ENCODE measurements at places on chromosomes 16 and 17.

- DNase-seq = no peak
Measured at GRCh38 chr17:74892974-74893911, at the start of gene FADS6. Gene FADS6 (minus strand): TSS chr17:74893633. CDS start chr17:74893595, 38 bp downstream.

GRCh38 chr17:69428252-69428980 is 13.9 kb downstream of the MAP2K6 start:
- no peak for DNase-seq

DNA sequence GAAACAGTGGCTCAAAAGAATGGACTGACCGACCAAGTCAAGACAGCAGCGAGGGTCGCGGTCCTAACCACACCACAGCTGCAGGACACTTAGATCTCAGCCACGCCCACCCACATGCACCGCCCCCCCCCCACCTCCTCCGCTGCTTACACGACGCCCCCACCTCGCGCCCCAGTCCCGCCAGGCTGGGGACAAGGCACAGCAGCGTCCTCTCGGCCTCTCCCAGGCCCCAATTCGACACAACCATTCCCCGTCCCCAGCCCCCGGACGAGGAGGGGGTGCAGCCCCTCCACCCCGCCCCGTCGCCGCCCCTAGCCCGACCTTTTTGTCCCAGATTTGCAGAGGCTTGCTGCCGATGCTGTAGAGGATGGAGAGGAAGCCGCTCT is 477 bp downstream of the CFAP20 start:
- DNase-seq = no peak

DNA sequence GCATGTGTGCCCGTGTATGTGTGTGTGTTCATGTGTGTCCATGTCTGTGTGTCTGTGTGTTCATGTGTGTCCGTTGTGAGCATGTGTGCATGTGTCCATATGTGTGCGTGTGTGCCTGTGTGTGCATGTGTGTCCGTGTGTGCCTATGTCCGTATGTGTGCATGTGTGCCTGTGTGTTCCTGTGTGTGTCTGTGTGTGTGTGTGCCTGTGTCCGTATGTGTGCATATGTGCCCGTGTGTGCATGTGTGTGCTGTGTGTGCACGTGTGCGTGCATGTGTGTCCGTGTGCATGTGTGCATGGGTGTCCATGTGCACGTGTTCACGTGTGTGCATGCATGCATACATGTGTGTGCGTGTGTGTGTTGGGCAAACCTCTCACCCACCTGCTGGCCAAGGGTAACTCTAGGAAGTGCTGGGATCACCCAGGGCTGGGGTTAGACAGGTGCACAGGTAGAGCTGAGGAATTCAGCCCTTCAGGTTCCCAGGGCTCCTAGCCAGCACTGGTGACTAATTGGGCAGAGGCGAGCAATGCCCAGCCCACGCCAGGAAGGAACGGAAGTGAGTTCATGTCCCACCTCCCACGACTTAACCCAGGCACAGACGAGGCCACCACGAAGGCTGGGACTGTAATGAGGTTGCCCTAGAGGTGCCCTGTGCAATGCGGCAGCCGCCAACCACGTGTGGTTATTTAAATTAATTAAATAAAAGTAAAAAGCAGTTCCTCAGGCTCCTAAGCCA is 8.2 kb upstream of the CSNK1D start:
- no peak for DNase-seq

- no peak for DNase-seq
Measured at GRCh38 chr16:30369091-30369937, 980 bp downstream of the TBC1D10B start.

DNA sequence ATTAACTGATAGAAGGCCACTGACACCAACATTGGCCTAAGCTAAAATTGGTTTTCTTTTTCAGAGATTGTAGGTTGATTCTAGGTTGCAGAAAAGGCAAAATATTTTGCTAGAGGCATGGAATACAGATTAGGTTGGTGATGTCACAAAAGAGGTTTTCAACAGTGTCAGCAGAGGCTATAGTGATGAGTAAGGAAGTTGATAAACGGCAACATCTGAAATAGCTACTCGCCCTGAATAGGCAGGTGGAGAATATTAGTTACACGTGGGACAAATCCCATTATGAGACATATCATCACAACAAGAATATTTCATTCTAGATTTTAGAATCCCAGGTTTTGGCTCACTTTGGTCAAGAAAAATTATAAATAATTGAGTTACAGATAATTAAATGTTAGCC is 1.5 kb upstream of the TOM1L1 start:
- DNase-seq = no peak

DNA sequence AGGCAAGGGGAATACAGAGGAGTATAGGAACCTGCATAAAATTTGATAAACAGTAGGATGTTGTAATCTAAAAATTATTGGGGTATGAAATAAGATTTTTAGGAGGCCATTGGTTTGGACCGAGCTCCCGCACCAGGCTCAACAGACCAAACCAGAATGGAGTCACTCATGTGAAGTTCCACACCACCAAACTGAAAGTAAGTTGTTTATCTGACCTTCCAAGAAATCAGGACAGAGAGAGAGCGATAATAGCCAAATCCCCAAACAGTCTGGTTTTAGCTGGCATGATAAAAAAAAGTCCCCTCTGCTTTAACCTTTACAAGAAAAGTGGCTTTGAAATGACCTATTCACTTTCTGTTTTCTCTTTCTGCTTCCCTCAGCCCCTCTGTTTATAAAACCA is 45.7 kb upstream of the SIAH1 start:
- no peak for DNase-seq

GRCh38 chr17:36979565-36979941 is 30.8 kb downstream of the AATF start:
- DNase-seq = no peak

GRCh38 chr16:11131706-11132105 is 124.3 kb downstream of the SOCS1 start:
- no peak for DNase-seq

GRCh38 chr17:48460052-48460451 is 30.0 kb upstream of the SKAP1 start:
- DNase-seq = no peak

DNA sequence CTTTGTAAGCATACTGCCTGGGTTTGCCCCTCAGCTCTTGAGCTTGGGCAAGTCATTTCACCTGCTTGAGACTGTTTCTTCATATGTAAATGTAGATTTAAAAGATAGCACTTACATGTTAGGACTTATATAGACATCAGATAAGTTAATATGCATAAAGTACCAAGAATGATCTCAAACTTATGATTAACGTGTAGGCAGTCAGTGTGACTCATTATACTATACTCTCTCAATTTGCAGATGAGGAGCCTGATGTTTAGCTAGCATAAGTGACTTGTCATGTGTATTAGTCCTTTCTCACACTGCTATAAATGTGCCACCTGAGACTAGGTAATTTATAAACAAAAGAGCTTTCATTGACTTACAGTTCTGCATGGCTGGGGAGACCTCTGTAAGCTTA is 690.5 kb downstream of the KCNJ2 start:
- DNase-seq = no peak

GRCh38 chr17:28760601-28761562 is 17.1 kb downstream of the TRAF4 start:
- no peak for DNase-seq

DNA sequence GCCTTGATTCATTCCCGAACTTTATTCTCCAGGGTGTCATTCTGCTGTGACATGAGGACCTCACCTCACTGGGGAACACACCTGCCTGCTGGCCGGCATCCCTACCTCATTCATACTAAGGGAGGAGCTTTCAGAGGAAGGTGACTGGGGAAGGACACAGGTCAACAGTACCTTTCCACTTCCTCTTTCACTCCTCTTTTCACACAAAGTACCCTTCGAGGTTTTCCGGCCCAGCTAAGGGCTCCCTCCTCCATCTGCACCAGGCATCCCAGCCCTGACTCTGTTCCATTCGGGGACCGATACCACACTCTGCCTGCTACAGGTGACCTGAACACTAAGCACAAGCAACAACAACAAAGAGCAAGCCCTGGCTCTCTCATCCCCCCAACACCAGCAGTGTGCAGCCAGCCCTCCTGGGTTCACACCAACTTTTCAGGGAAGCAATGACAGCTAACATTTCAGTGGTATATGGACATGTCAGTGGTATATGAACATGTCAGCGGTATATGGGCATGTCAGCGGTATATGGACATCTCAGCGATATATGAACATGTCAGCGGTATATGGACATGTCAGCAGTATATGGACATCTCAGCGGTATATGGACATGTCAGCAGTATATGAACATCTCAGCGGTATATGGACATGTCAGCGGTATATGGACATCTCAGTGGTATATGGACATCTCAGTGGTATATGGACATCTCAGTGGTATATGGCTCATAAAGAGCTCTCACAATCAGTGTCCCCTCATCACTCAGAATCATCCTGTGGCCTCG is 16.0 kb downstream of the TRIM25 start:
- DNase-seq = no peak

GRCh38 chr17:81644976-81645952 is 8.3 kb downstream of the TSPAN10 start:
- no peak for DNase-seq

DNA sequence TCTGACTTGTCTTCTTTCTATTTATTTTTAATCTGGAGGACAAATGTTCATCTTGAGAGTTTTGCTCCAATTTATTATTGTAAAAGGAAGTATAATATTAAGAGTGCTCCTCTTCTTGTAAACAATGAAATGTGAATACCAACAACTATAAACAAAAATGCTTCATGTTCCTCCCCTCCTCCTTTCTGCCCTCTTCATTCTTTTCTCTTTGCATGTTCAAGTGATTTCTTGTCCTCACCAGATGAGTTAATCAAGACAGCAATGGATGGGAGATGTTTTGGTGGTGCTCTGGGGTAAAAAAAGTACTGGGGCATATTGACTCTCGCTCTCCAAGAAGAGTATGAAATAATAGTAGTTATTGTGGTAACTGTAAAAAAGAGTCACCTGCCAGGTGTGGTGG is 24.3 kb downstream of the ITGB3 start:
- no peak for DNase-seq

DNA sequence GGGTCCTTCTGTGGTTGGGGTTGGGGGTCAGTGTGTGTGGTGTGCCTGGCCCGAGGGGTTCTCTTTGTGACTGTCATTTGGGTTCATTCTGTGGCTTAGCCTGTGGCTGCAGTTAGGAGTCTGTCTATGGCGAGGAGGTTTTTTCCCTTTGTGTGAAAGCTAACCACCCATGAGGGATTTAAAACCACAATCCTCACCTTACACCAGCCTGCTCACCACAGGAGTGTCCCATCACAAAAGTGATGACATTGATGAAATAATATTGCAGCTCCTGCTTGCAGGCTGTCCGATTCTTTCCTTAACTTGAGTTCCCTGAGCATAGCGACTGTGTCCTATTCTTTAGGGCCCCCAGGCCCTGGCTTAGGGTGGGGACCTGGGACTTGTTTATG is 113.6 kb downstream of the RAP1GAP2 start:
- no peak for DNase-seq

DNA sequence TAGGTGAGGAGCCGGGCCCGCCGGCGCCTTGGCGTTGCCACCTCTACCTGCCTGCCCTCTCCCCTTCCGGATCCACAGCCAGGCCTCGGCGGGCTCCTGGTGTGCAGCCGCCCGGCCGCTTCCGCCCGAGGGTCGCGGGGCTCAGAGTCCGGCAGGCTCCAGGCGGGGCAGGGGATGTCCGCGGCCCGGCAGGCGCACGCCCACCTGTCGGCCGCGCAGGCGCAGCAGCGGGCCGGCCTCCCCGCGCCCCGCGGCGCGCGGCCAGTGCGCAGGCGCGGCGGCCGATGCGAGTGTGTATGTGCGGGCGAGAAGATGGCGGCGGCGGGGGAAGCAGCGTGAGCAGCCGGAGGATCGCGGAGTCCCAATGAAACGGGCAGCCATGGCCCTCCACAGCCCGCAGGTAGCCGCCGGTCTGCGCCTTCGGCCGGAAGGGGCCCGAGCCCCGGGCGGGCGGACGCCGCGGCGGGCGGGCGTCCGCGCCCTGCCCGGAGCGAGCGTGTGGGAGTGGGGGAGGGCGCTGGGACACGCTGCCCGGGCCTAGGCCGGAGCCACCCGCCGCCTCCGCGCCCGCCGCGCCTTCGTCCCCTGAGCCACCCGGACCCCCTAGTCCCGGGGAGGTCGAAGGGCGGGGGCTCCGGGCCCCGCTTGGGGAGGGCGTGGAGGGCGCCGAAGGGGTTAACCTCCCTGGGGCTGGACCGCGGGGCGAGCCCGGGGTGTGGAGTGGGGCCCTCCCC is at the start of gene USP10:
USP10 (plus strand) TSS at position 289 of the 734 bp plus-strand sequence; CDS start at position 380, 91 bp downstream.
- peak; percentile 48 for DNase-seq

DNA sequence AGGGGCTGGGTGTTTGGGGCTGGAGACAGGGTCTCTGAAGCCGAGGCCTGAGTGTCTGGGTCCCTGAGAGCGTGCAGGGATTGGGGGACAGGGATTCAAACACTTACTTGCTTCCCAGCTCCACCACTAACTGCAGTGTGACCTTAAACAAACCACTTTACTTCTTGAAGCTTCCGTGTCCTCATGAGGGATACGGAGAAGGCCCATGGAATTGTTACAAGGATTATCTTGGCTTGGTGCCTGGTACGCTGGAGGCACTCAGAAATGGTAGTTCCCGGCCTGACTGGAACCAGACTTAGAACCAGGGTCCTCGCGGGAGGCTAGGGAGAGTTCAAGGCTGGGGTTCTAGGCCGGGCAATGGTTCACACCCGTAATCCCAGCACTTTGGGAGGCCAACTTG is 2.9 kb upstream of the CXCL16 start:
- DNase-seq = no peak

- DNase-seq = no peak
Measured at GRCh38 chr16:56860226-56861020, 4.6 kb upstream of the SLC12A3 start.

- DNase-seq = no peak
Measured at GRCh38 chr17:73297934-73298861, 13.6 kb downstream of the CDC42EP4 start.

DNA sequence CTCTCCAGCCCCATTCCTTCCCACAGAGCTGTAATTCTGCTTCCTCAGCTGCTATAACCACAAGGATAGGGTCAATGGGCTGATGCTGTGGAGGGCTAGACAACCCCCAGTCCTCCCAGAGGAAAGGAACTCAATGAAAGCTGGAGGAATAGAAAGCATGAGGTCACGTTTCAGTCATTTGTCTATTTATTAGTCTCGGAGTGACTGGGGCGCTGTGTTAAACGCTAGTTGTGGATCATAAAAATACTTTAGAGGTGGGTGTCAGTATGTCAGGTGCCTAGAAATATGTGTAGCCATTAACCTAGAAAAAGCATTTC is 787 bp upstream of the CCL3L1 start:
- no peak for DNase-seq

GRCh38 chr17:50533720-50534148 is 1.2 kb downstream of the EPN3 start:
- no peak for DNase-seq

GRCh38 chr17:37148156-37148555 is 199.4 kb downstream of the AATF start:
- DNase-seq = no peak

DNA sequence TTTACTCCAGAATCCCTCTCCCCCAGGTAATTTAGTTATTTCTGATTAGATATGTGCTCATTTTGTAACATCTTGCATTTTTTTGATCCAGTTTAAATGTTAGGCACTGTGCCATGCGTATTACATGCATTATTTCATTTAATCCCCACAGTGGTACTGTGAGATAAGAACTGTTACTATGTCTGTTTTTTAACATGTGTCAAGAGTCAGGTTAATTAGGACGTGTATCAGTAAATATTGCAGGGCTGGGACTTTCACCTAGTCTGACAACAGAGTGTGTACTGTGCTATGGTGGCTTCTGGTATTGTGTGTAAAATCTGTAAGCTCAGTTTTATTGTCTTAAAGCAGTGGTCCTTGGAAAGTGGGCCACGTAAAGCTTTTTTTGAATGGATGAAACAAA is 10.6 kb downstream of the RSPRY1 start:
- DNase-seq = no peak
